ENCODE measurements at places on chromosomes 5 and 9. TPM values are rescaled to one million over a fixed set of nuclear protein-coding genes. Genes with fewer than 3 reads are reported as not detected.

Gene SMIM33
- not detected for polyA plus RNA-seq

- no peaks in the 10 kb centered on the region for H3K4me1 ChIP-seq
- no peak overlapping the region for H3K4me3 ChIP-seq
- no peaks in the 10 kb centered on the region for H3K27me3 ChIP-seq
Measured at GRCh38 chr9:73597771-73598170, 446.1 kb downstream of the ANXA1 start.

- no peaks in the 10 kb centered on the region for H3K36me3 ChIP-seq
- H3K27me3 ChIP-seq: no peaks in the 10 kb centered on the region
- H3K27ac ChIP-seq: peak overlapping the region; percentile 72
- DNase-seq: peak; percentile 93
Measured at GRCh38 chr9:86946201-86947145, 833 bp downstream of the GAS1 start.

Gene TRIM41
- polyA plus RNA-seq: 4.3 TPM

Gene CENPK
- 23.9 TPM for polyA plus RNA-seq

Gene MTX3
- polyA plus RNA-seq: 7.0 TPM

GRCh38 chr9:81395676-81396054 lies 293.7 kb downstream of the TLE1 start:
- no peaks in the 10 kb centered on the region for H3K4me1 ChIP-seq
- no peak overlapping the region for H3K27ac ChIP-seq
- DNase-seq: no peak
- H3K4me3 ChIP-seq: no peak overlapping the region
- H3K27me3 ChIP-seq: no peaks in the 10 kb centered on the region
- no peaks in the 10 kb centered on the region for H3K36me3 ChIP-seq

GRCh38 chr9:108759399-108759798 lies 96.4 kb downstream of the ACTL7B start:
- no peak for DNase-seq
- peaks cover 6% of the 10 kb centered on the region for H3K4me1 ChIP-seq
- H3K4me3 ChIP-seq: no peak overlapping the region
- H3K27ac ChIP-seq: no peak overlapping the region
- no peaks in the 10 kb centered on the region for H3K27me3 ChIP-seq

Gene PSAT1
- polyA plus RNA-seq: 533 TPM

Gene ZNG1C
- 20.2 TPM for polyA plus RNA-seq

- H3K27ac ChIP-seq: peak overlapping the region; percentile 88
- H3K4me1 ChIP-seq: peaks cover 16% of the 10 kb centered on the region
- DNase-seq: no peak
- H3K27me3 ChIP-seq: no peaks in the 10 kb centered on the region
Measured at GRCh38 chr5:119070578-119070827, 384 bp upstream of the DMXL1 start.

DNA sequence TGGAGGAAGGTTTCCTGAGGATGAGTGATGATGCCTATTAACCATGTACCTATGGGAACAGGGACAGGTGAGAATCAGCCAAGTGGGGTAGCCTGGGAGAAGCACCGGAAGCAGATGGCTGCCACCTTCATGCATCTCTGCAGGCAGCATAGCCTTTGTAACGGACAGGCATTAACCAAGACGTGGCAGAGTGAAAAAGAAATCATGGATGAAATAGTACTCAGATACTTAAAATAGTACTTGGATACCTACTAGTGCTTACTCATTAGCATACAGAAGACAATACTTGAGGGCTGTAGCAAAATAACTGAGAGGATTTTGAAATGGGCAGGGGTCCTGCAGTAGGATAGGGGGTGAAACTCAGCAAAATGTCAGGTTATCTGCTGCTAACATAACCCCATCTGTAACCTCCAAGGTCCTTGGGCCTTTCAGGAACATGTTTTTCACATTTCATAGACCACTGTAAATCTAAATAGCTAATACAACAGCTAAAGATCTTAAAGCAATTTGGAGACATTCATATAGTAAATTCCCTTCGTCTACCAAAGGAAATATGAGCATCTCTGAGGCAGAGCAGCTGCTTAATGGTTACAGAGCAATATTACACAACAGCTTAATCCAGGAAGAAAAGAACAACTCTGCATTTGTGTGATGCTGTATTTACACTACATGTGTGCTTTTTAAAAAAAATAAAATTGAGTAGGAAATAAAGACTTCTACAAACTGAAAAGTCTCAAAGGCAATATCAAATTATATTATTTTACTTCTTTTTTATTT lies 154.3 kb downstream of the NFIB start:
- H3K4me1 ChIP-seq: peaks cover 12% of the 10 kb centered on the region
- H3K27me3 ChIP-seq: no peaks in the 10 kb centered on the region
- DNase-seq: no peak
- H3K36me3 ChIP-seq: no peaks in the 10 kb centered on the region

DNA sequence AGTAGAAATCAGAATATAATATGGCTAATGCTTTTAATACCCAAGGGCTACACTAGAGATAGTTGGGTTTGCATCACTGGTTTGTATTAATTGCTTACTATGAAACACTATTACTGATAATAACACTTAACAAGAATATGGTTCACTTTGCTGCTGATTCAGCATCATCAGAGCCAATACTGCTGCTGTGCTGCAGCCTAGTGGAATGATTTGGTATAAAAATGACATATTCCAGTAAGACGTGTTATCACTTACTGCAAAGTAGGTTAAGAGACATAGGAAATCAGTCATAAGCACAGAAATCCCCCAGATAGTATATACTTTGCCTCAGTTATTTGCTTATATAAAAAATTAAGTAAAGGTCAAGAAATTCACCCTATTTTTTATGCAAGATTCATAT lies 2.8 kb downstream of the CDH10 start:
- H3K27me3 ChIP-seq: no peaks in the 10 kb centered on the region
- H3K36me3 ChIP-seq: no peaks in the 10 kb centered on the region
- no peak overlapping the region for H3K4me3 ChIP-seq
- H3K27ac ChIP-seq: no peak overlapping the region
- no peaks in the 10 kb centered on the region for H3K4me1 ChIP-seq

DNA sequence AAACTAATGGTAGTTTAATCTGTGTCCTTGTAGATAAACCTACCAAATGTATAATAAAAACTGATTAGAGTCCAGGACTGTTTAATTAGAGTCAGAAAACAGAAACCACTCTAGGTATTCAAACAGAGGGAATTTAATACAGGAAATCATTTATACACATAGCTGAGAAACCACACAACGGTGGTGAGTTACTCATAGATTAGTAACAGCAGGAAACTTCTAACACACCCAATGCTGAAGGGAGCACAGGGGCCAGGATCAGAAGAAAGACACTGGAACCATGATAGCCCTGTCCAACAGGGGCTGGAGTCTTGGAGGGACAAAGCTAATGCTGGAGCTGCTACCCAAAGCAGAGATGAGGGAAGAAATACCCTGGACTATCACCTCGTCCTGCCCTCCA lies 321.0 kb downstream of the ACTL7B start:
- no peaks in the 10 kb centered on the region for H3K36me3 ChIP-seq
- H3K4me3 ChIP-seq: no peak overlapping the region
- no peaks in the 10 kb centered on the region for H3K27me3 ChIP-seq
- DNase-seq: peak; percentile 87

GRCh38 chr5:96893342-96893741 lies 17.0 kb downstream of the ERAP2 start:
- no peaks in the 10 kb centered on the region for H3K4me1 ChIP-seq
- DNase-seq: peak; percentile 15
- H3K36me3 ChIP-seq: no peaks in the 10 kb centered on the region
- no peak overlapping the region for H3K27ac ChIP-seq

GRCh38 chr9:134709512-134710270 lies 68.1 kb downstream of the COL5A1 start:
- H3K4me1 ChIP-seq: peaks cover 8% of the 10 kb centered on the region
- H3K27ac ChIP-seq: peak overlapping the region; percentile 63

DNA sequence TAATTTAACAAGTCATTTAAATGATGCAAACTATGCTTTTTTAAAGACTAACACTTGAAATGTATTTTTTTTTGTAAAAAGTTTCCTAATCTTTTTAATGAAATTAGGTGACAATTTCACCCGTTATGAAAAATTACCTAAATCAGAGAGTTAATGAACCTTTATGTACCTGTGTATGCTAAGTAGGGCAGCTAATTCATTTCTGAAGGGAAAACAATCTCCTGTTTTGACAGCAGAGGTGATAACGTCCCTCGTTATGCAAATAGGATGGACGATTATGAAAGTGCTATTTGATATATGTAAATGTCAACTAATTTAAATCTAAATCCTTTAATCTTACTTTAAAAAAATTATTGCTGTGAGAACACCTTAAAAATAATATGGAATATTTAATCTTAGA lies 58.8 kb downstream of the MEF2C start:
- DNase-seq: no peak
- H3K4me1 ChIP-seq: peaks cover 45% of the 10 kb centered on the region

GRCh38 chr9:108273988-108274387 lies 581.8 kb downstream of the ACTL7B start:
- no peaks in the 10 kb centered on the region for H3K27me3 ChIP-seq
- DNase-seq: peak; percentile 38
- H3K4me3 ChIP-seq: no peak overlapping the region
- no peaks in the 10 kb centered on the region for H3K36me3 ChIP-seq
- H3K27ac ChIP-seq: no peak overlapping the region
- H3K4me1 ChIP-seq: peaks cover 14% of the 10 kb centered on the region

Gene CDC25C
- 2.9 TPM for polyA plus RNA-seq

DNA sequence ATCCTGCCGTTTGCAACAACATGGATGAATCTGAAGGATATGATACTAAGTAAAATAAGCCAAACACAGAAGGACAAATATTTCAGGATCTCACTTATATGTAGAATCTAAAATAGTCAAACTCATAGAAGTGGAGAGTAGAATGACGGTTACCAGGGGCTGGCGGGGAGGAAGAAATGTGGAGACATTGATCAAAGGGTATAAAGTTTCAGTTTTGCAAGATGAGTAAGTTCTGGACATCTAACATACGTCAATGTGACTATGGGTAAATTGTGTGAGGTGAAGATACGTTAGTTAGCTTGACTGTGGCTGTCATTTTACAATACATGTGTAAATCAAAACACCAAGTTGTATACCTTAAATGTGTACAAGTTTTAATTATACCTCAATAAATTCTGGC lies 200.3 kb downstream of the SNX18 start:
- H3K4me3 ChIP-seq: no peak overlapping the region
- no peaks in the 10 kb centered on the region for H3K27me3 ChIP-seq
- no peaks in the 10 kb centered on the region for H3K36me3 ChIP-seq
- H3K4me1 ChIP-seq: peaks cover 27% of the 10 kb centered on the region
- H3K27ac ChIP-seq: no peak overlapping the region
- DNase-seq: no peak

DNA sequence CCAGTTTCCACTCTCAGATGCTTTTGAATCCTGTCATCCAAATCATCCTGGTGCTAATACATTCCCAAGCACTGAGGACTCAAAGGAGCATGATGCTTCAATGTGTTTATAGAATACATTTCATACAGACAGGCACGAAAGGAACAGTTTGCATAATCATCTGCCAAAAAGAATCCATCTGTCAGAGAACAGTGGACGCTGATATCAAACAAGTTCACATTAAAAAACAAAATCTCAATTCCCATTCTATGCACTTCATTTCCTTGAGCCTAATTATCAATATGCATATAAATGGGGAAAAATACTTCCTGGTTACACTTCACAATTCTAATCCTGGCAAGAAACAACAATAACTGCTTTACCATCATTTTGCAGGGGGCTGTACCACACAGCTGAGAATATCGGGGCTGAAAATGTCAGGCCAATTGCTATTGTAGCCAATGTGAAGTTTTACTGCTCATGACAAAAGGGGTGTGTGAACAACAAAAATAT lies 125.5 kb upstream of the FAM174A start:
- DNase-seq: no peak
- H3K27ac ChIP-seq: no peak overlapping the region
- H3K36me3 ChIP-seq: no peaks in the 10 kb centered on the region

GRCh38 chr5:111927191-111927590 lies 170.2 kb upstream of the NREP start:
- peak; percentile 50 for DNase-seq
- peaks cover 54% of the 10 kb centered on the region for H3K4me1 ChIP-seq
- H3K4me3 ChIP-seq: no peak overlapping the region
- no peaks in the 10 kb centered on the region for H3K36me3 ChIP-seq

Gene TXN
- 952 TPM for polyA plus RNA-seq

- H3K27ac ChIP-seq: no peak overlapping the region
- H3K4me1 ChIP-seq: no peaks in the 10 kb centered on the region
- H3K27me3 ChIP-seq: peaks cover 12% of the 10 kb centered on the region
- H3K4me3 ChIP-seq: no peak overlapping the region
Measured at GRCh38 chr9:136249877-136250559, 4.4 kb upstream of the QSOX2 start.

Gene ZNF367
- polyA plus RNA-seq: 2.1 TPM

DNA sequence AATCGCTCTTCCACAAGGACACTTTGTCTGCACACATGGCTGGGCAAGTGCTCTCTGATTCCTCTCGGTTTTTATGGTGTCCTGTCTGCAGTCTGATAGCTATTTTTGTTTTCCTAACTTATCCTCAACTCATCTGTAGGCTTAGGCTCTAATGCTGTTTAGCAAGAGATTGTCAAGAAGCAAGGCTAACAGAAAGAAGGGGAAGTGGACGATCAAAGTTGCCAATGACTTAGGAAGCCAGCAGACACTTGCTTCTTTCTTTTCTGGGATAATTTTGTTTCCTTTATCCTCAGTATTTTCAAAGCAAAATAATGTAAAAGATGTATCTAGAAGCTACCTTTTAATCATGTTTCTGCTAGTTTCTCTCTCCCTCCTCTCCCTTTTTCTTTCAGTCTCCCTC lies 130.7 kb downstream of the PRKACG start:
- no peak overlapping the region for H3K27ac ChIP-seq
- H3K4me3 ChIP-seq: no peak overlapping the region

- H3K4me1 ChIP-seq: peaks cover 18% of the 10 kb centered on the region
- peak overlapping the region; percentile 99 for H3K27ac ChIP-seq
- peaks cover 18% of the 10 kb centered on the region for H3K36me3 ChIP-seq
- DNase-seq: peak; percentile 77
Measured at GRCh38 chr9:83981126-83981871, 694 bp downstream of the RMI1 start.

DNA sequence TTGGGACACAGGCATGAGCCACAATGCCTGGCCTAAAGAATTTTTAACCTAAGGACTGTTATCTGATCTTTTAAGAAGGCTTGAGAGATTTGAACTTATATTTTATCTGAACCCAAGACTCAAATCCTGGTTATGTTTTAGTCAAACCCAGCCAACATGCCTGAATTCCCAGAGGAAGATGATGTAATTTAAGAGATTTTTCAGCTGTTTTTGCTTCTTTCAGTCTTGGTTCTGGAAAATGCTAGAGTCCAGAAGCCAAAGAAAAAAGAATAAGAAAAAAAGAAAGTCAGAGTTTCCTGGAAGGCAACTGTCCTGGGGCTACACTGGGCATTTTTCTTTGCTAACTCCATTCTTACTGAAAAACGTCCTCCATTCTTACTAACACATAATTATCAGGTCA lies 85.8 kb downstream of the SNX18 start:
- peak; percentile 35 for DNase-seq
- no peaks in the 10 kb centered on the region for H3K36me3 ChIP-seq
- no peaks in the 10 kb centered on the region for H3K4me1 ChIP-seq
- no peak overlapping the region for H3K4me3 ChIP-seq
- no peak overlapping the region for H3K27ac ChIP-seq
- no peaks in the 10 kb centered on the region for H3K27me3 ChIP-seq

- H3K4me1 ChIP-seq: no peaks in the 10 kb centered on the region
- H3K4me3 ChIP-seq: no peak overlapping the region
- no peak overlapping the region for H3K27ac ChIP-seq
- DNase-seq: no peak
- peaks cover 8% of the 10 kb centered on the region for H3K36me3 ChIP-seq
Measured at GRCh38 chr9:69243116-69243515, 69.0 kb downstream of the TJP2 start.
